ENCODE measurements at places on chromosomes 16 and 17.

GRCh38 chr16:26667307-26667706 lies 399.4 kb upstream of the C16orf82 start:
- no peak for DNase-seq

DNA sequence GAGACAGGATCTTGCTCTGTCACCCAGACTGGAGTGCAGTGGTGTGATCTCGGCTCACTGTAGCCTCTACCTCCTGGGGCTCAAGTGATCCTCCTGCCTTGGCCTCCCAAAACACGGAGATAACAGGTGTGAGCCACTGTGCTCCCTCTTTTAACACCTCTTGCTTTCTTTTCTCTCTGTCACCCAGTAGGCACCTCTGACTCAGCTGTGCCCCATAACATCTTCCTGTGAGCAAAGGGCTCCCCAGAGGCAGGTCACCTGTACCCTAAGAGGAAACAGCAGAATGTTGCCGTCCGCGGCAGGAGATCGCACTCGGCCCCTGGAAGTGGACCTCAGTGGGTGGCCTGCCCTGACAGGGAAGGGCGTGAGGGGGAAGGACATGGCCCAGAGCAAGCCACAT lies 918 bp upstream of the NLRC3 start:
- no peak for DNase-seq

GRCh38 chr16:80664226-80664625 lies 123.4 kb downstream of the DYNLRB2 start:
- DNase-seq: no peak

DNA sequence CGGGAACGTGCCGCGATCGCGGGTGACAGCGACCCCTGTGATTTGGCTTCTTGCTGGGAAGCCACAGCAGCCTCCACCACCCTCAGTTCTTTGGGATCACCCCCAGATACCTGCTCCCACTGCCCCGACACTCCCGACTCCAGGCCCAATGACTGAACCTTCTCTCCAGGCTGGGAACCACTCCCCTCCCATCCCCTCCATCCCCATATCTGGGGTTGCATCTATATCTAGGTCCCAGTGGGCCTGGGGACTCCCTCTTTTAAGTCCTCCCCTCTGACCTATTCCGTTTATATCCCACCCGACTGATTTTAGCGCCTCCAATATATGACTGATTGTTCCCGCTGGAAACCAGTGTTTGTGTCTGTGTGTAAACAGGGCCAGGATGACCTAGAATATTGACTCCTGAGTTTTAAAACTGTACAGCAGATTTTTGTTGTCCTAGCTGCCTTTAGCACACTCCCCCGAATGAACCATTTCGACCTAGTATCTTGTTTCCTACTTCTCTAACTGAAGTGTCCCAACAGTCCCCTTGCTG lies 667 bp downstream of the PSMD3 start:
- no peak for DNase-seq

DNA sequence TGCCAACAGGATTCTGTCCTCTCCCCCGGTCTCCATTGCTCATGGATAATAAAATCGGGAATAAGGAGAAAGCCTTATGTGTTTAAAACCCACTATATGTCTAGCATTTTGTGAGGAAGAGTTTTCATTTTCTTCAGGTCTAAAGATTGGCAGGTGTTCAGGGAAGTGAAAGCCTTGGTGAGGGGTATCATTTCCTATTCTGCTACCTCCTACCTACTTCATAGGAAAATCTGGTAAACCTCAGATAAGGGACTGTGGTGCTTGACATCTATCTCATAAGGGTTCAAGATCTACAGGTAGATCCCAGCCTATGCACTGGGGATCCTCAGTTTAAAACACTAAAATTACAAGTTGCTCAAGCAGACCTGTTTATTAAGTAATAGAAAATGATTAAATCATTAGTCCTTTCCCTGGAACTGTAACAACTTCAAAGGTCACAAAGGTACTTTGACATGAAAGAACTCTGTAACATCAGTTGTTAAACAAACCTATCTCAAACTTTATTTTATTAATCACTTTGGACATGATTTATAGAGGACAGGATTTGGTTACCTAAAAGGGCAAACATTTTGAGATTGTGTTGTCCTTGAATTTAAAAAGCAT lies 6.5 kb downstream of the MOSMO start:
- no peak for DNase-seq

DNA sequence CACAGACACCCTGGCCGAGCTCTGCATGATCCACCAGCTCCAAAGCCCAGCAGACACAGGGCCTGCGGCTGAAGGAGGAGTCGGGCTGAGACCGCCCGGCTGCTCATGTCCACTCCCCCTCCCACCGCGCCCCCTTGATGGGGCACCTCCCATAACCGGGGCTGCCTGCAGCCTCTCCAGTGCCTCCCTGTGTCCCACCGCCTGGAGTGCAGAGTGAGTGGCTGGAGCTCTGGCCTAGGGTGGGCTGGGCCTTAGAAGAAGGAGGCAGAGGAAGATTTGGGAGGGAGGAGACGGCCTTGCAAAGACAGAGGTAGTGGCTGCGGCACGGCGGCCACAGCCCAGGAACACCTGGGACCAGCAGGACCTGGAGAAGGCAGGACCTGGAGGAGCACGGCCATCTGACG lies 4.0 kb downstream of the CBFA2T3 start:
- DNase-seq: no peak

All from fibroblast of the conjunctiva (primary cell).